ENCODE measurements at places on chromosomes 11 and 22.

DNA sequence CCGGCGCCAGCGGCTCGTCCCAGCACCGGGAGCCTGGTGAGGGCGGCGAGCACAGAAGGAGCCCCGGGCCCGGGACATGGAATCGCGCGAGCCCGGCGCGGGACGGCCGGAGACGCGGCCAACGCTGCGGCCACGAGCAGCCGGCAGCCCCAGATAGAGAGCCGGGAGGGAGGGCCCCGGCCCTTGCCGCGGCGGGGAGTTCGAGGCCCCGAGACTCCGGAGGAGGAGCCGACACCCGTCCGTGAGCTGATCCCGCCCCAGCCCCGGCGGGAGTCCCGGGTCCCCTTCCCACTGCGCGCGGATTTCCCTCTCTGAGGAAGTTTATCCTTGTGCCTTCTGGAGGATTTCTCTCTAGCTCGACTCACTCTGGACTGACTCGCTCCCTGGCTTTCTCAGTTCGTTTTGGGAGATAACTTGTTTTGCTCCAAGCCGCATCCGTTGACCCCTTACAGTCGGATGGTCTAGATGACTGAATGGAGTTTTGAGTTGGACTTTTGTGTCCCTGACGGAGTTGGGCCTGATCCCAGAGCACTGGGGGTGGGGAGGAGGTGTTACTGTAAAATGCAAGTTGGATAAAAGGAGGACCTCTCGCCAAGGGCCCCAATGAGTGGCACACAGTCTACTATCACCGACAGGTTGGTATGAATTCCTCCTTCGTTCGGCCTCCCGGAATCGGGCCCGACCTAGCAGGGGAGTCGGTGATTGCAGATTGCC lies 585 bp downstream of the ARHGEF12 start:
- DNase-seq, result no peak

DNA sequence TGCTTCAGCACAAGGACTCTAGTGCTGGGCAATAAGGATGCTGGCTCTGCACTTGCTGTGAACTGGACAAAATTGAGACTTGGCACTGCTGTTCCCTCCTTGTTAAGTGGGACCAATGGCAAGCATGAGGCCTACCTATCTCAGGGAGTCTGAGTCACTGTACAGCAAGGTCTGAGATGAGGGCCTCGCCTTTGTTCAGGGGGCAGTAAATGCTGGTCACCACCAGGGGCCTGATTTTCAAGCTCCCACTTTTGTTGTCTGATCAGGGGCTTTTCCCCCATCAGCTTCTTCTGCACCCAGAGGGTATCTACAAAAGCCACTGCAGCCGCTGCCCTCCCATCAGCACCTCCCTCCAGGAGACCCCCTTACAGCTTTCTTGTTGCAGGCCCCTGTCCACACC lies 22.8 kb downstream of the DHCR7 start:
- DNase-seq, result no peak

GRCh38 chr22:22377335-22377734 lies 131.2 kb downstream of the ZNF280B start:
- DNase-seq, result no peak

- no peak for DNase-seq
These were observed 297.1 kb downstream of the DYNC2H1 start for GRCh38 chr11:103406357-103406756.

- no peak for DNase-seq
These were observed 23.8 kb upstream of the PARVA start for GRCh38 chr11:12353534-12353933.

DNA sequence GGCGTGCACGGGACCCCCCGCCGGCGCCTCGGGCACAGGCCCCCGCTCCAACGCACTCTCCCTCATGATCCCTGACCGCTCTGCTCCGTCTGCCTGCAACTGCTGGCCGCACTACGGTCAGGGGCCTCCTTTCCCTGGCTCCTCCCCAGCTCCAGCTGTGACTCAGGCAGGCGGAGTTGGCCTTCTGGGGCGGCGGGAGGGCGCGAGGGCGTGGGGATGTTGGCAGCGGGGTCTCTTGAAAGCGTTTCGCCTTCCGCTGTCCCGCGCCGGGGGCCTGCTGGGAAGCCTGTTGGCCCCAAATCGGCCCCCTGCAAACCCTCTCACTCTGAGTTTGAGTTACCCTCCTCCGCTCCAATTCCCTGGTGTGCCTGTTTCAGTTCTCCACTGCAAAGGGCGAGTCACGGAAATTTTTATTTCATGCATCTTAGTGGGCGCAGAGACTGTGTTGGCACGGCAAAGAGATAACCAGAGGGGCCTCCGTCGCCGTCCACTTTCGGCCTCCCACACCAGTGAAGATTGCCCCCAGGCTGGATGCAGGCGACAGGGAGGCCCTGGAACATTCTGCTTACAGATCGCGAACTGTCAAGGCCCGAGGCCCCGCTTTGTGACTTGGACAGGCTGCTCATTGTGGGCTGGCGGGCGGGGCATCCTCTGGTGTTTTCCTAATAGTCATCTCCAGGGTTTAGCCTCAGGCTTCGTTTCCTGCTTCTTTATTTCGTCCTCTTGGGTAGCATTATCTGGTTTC lies at the start of gene CAVIN3:
Gene CAVIN3 (minus strand): TSS at position 91 of the 745 bp plus-strand sequence. CDS start 25 bp downstream, at position 66.
- peak; percentile 11 for DNase-seq

DNA sequence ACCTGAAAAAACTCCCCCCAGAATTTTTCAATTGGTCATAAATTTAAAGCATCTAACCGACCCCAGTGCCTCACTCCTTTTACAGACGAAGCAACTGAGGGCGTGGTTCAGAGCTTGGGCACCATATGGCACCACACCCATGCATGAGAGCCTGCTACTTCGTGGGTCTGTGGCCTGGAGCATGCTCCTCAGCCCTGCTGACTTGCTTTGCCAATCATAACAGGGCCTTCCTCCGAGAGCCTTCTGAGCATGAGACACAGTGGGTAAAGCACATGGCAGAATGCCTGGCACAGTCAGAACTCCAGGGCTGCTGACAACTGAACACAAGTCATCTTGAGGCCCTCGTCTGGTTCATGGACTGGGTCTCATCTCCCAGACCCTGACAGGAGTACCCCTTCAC lies 33.3 kb downstream of the HIRA start:
- no peak for DNase-seq

DNA sequence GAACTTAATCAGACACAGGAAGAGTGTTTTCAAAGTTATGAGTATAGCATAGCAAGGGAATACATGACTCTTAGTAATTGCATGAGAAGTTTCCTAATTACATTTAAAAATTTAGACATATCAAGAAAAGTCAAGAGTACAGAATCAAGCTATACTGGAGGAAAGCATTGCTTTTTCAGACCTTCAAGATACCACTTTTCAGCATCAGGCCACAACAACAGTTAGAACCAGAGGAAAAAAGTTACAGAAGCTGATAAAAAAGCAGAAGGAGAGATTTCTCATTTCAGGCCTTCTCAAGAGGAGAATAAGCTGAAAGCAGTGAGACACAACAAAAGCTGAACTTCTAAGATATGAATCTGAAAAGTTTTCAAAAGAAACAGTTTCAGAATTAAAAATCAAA lies 28.1 kb upstream of the QSER1 start:
- no peak for DNase-seq

Data from DMS79 (cell line).